ENCODE measurements at places on chromosomes 6 and 20.

DNA sequence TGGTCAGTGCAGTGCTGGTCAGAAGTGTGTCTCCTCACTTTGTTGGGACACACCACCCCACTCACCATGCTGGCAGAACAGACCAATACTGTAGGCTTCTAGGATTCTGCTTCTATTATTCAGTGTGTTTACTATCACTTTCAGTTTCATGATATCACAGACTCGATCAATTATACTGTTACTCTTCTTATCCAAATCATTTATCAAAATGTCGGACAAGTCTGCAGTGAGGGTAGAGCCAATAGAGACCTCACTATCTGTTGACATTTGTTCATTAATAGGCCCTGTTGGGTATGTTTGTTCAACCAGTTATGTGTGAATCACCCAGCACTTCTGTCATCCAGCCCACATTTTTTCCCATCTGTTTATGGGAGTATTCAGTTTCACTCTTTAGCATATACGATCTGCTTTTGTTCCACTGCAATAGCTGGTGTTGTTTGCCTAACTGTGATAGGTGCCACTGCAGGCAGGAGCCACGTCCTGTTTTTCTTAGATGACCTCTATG is 140.1 kb downstream of the NRN1 start:
- DNase-seq: no peak

DNA sequence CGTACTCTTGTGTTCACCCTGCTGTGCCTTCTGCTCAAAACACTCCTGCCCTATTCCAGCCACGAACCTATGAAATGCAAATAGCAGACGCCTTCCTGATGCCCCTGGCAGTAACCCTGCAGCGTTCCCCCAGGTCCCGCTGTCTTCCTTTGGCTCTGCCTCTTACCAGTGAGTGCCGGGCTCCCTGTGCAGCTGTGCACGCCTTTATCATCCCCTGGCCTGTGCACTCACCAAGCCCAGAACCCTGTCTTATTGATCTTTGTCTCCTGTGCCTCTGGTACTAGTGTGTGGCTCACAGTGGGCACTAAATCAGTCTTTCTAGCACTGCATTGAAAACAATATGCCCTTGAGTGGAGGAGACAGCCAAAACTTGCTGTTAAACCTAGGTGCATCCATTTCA is 19.7 kb downstream of the ZDHHC14 start:
- no peak for DNase-seq

DNA sequence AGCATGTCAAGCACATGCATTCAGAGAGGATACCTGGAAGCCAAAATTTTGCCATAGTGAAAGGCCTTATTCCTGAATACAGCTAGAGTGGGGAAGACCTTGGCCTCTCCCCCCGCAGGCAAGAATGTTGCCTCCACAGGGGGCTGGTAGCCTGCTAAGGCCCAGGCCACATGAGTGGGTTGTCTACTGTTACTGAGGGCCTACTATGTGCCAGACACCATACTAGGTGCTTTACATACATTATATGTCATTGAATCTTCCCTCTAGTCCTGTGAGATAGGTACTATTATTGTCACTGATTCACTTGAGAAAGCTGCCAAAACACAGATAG is 642 bp upstream of the PI16 start:
- no peak for DNase-seq

DNA sequence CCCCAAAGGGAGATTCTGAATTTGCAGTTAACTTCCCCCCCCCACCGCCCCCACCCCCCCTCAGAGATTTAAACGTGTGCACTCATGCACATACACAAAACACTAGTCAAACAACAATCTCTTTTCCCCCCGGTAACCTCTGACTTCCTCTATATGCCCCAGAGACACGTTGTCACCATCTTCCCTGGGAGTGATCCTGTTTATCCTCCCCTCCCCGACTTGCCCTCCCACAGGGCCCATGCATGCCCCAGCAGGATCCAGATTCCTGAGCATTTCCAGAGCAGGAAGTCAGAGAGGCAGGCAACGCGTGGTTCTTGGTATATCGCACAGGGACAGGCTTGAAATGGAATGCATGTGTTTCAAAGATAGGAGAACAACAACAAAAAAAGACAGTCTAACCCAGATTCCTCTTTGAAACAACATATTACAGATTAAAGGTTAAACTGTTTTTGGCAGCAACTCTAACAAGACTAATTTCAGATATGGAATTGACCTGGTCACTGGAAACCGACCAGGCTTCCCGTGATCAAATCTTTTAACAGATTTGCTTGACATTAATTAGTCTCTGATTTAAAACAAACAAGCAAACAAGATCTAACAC is 1.3 kb downstream of the BLCAP start:
- no peak for DNase-seq

DNA sequence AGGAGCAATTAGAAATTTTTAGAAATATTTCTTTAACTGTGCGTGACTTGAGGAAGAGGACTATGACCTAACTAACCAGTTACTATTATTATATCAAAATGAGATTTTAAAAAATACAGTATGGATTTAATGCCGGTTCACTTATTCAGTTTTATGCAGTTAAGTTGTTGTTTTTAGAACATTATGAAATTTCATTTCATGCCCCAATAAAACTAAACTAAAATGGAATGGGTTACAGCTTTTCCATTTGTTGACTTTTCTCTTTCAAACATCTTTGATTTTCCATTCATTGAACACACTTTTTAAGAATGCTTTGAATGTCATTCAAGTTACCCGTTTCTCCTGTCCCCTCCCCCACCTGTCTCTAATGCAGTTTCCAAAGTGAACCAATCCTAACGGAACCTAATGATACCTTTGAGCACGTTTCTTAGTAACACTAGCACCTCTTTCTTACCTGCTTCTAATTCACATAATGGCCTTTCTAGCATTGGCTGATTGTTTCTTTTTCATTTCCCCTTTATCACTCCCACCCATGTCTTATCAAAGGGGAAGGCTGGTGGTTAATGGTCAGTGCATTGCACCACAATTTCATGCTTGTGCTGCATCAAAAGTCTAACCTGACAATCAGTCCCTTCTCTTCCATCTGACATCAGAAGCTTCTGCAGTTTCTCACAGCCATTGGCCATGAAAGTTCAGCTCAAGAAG is 262.2 kb upstream of the TAB2 start:
- DNase-seq: no peak

Measured in body of pancreas (tissue), 4 donors.